GM12878 (cell line): ENCODE measurements at places on chromosomes 16 and 17. TPM values are rescaled to one million over a fixed set of nuclear protein-coding genes. Genes with fewer than 3 reads are reported as not detected.
A peak's percentile ranks its signal among the peaks of the same experiment; 100 is the strongest.

Gene TBC1D3D
- total RNA-seq = 0.67 TPM in 1 of 2 replicates, not detected in the other

Gene PFN1
- 1,903 and 1,912 TPM in 2 replicates for total RNA-seq

Gene ADGRG3
- total RNA-seq = not detected in 2 replicates

Gene ORC6
- 33.8 and 36.3 TPM in 2 replicates for total RNA-seq

- DNase-seq = no peak
- H3K4me1 ChIP-seq = no peaks in the 10 kb centered on the region
- H3K4me3 ChIP-seq = no peak overlapping the region
- peaks cover 18% of the 10 kb centered on the region for H3K36me3 ChIP-seq
- no peaks in the 10 kb centered on the region for H3K27me3 ChIP-seq
Measured at GRCh38 chr17:36566081-36566480, 21.4 kb downstream of the GGNBP2 start.

DNA sequence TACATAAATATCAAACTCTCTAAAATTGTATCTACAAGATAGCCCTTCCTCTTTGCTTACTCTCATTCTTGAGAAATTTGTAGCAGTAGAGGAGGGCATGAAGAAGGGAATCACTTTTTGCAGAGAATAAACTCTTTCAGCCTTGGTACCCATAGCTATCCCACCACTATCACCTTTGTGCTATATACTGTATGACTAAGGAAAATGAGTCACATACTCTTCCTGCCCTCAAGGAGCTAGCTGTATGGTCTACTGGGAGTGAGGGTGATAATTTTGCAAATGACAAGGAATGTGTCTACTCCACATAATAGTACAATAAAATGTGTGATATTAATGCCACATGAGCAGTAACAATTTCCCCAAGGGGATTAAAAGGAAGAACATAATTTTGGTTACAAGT lies 184.6 kb upstream of the WSB1 start:
- H3K27ac ChIP-seq = no peak overlapping the region
- no peaks in the 10 kb centered on the region for H3K27me3 ChIP-seq
- DNase-seq = no peak
- no peak overlapping the region for H3K4me3 ChIP-seq
- H3K36me3 ChIP-seq = no peaks in the 10 kb centered on the region

DNA sequence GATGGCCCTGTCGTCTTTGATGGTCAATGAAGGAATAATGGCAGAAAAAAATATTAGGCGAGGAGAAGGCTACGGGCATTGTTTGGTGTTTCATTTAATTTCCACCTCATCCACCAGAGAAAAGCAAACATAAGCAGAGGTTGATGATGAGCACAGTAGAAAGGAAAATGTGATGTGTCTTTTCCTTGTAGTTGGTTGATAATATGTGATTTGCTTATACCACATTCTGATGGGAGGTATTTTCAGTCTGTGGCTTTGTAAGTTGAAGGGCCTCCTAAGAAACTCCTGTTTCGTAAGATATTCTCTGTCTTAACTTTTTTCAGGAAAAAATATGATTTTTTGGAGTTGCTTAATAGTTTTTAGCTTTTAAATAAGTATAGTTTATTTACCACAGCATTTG lies 215.7 kb downstream of the PRKCA start:
- no peak overlapping the region for H3K27ac ChIP-seq
- no peaks in the 10 kb centered on the region for H3K27me3 ChIP-seq
- H3K4me3 ChIP-seq = no peak overlapping the region
- H3K4me1 ChIP-seq = no peaks in the 10 kb centered on the region; the same call in 1 of the 2 replicates
- no peaks in the 10 kb centered on the region for H3K36me3 ChIP-seq

- H3K4me1 ChIP-seq = peaks cover 22% of the 10 kb centered on the region
- no peak for DNase-seq
- H3K4me3 ChIP-seq = no peak overlapping the region
- no peaks in the 10 kb centered on the region for H3K27me3 ChIP-seq
- peaks cover 29% of the 10 kb centered on the region for H3K36me3 ChIP-seq
Measured at GRCh38 chr17:2190014-2190413, 113.6 kb downstream of the SMG6 start.

DNA sequence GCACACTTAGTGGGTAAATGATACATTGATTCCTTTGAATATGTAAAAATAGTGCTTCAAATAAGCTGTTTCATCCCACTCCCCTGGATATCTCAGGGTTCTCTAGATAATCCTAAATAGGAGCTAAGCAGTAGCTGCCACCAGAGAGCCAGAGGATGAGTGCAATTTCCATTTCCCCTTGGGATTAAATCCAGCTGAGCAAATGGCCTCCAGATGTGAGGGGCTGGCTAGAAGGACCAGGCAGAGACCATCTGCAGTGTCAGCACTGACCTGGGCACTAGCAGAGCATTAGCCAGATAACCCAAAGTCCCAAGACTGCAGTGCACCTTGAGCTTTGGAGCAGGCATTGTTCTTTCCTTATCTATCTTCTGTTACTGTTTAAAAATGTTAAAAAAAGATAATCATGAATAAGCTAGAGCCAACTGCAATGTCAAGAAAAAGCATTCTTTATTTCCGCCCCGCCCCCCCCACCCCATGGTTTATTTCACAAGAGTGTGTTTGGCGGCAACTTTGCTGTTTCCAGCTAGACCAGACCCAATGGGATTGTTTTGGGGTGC lies 19.5 kb downstream of the GPR179 start:
- peaks cover 11% of the 10 kb centered on the region for H3K36me3 ChIP-seq
- H3K27me3 ChIP-seq = no peaks in the 10 kb centered on the region
- H3K27ac ChIP-seq = no peak overlapping the region
- no peak for DNase-seq

DNA sequence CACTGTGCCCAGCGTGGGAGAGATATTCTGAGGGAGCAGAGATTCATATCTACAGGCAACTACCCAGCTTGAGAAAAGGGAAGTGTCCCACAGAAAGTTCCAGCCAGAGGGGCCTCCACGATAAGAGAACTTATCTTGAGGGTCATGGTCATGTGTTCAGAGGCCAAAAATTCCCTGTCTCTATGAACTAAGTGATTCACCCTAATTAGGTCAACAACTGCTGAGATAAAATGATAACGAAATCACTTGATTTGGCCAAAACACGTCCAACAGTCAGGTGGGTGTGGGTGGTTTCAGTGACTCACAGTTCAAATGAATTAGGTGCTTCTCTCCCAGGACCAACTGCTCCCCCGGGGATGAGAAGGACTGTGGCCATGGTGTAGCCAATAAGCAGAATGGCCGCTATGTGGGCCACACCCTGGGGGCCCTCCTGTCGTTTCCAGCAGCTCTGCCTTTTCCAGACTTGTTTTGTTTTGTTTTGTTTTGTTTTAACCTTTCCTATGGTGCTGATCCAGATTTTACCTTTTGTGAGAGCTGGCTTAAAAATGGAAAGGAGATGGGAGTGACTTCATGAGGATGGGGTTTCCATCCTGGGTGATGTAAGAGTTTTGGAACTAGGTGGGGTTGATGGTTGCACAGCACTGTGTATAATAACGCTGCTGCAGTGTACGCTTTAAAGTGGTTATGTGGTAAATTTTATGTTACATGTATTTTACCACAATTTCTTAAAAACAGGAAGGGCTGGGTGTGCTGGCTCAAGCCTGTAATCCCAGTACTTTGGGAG lies 8.7 kb downstream of the DNAI2 start:
- peak; percentile 69 for DNase-seq
- no peaks in the 10 kb centered on the region for H3K27me3 ChIP-seq
- no peak overlapping the region for H3K4me3 ChIP-seq
- H3K36me3 ChIP-seq = no peaks in the 10 kb centered on the region
- peaks cover 21% of the 10 kb centered on the region for H3K4me1 ChIP-seq

DNA sequence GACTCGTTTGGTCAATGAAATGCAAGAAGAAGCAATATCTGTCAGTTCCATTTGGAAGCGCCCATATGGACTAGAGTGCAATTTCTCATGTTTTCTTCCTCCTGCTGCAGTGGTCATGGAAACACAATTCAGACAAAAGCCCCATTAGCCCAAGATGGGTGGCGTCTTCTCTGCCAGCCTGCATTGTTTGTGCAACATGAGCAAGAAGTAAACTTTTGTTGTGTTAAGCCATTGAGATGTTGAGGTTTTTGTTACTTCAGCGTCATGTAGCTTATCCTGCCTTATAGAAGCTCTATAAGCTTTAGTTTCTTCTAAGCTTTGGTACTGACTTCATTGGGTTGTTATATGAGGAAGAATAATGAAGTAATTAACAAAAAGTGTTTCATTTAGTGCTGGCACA lies 137.4 kb downstream of the NPIPB5 start:
- peaks cover 4% of the 10 kb centered on the region for H3K27me3 ChIP-seq
- H3K4me3 ChIP-seq = no peak overlapping the region
- no peak overlapping the region for H3K27ac ChIP-seq
- H3K36me3 ChIP-seq = no peaks in the 10 kb centered on the region
- H3K4me1 ChIP-seq = no peaks in the 10 kb centered on the region

DNA sequence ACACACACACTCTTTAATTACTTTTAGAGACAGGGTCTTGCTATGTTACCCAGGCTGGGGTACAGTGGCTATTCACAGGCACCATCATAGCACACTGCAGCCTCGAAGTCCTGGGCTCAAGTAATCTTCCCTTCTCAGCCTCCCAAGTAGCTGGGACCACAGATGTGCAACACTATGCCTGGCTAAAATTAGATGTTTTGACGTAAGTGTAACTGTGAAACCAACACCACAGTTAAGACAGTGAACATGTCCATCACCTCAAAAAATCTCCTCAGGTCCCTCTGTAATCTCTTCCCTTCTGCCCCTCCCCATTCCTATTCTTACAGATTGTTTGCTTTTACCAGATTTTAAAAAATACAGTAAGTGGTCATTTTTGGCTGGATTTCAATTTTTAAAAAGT lies 66.7 kb downstream of the RPGRIP1L start:
- no peaks in the 10 kb centered on the region for H3K27me3 ChIP-seq
- H3K36me3 ChIP-seq = no peaks in the 10 kb centered on the region; the same call in 1 of the 2 replicates
- DNase-seq = no peak
- H3K4me1 ChIP-seq = no peaks in the 10 kb centered on the region
- H3K4me3 ChIP-seq = no peak overlapping the region

- H3K4me1 ChIP-seq = peaks cover 18% of the 10 kb centered on the region
- no peaks in the 10 kb centered on the region for H3K27me3 ChIP-seq
- H3K27ac ChIP-seq = no peak overlapping the region
- no peak overlapping the region for H3K4me3 ChIP-seq
- DNase-seq = no peak
Measured at GRCh38 chr16:68247932-68248331, 2.8 kb downstream of the PLA2G15 start.

GRCh38 chr16:1530883-1531637 lies 2.4 kb upstream of the TMEM204 start:
- no peaks in the 10 kb centered on the region; the same call in 1 of the 2 replicates for H3K27me3 ChIP-seq
- no peaks in the 10 kb centered on the region for H3K4me1 ChIP-seq
- no peak overlapping the region for H3K4me3 ChIP-seq
- H3K36me3 ChIP-seq = no peaks in the 10 kb centered on the region
- no peak overlapping the region for H3K27ac ChIP-seq

GRCh38 chr16:70753694-70754325 lies 47.1 kb downstream of the VAC14 start:
- no peak overlapping the region for H3K27ac ChIP-seq
- no peaks in the 10 kb centered on the region for H3K27me3 ChIP-seq
- no peak for DNase-seq
- no peak overlapping the region for H3K4me3 ChIP-seq

DNA sequence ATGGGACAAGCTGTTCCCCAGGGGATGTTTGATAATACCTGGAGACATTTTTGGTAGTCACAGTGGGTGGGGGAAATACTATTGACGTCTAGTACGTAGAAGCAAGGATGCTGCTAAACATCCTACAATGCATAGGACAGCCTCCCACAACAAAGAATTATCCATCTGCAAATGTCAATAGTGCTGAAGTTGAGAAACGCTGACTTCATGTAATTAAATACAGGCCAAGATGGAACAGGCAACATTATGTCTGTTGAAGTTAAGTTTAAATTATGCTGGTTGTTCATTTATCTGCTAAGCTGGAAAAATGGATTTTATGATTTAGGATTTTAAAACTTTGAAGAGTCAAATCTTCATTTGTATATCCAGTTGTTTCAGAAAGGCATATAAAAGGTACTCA lies 341.2 kb upstream of the DYNLRB2 start:
- no peaks in the 10 kb centered on the region for H3K4me1 ChIP-seq
- H3K27me3 ChIP-seq = 0 out of 2 replicates have a peak, but pooled peaks cover 4% of the 10 kb centered on the region
- H3K27ac ChIP-seq = no peak overlapping the region
- no peak overlapping the region for H3K4me3 ChIP-seq

GRCh38 chr16:87570938-87571867 lies 31.1 kb upstream of the JPH3 start:
- H3K27ac ChIP-seq = no peak overlapping the region
- DNase-seq = no peak
- no peaks in the 10 kb centered on the region for H3K27me3 ChIP-seq
- no peaks in the 10 kb centered on the region for H3K4me1 ChIP-seq

DNA sequence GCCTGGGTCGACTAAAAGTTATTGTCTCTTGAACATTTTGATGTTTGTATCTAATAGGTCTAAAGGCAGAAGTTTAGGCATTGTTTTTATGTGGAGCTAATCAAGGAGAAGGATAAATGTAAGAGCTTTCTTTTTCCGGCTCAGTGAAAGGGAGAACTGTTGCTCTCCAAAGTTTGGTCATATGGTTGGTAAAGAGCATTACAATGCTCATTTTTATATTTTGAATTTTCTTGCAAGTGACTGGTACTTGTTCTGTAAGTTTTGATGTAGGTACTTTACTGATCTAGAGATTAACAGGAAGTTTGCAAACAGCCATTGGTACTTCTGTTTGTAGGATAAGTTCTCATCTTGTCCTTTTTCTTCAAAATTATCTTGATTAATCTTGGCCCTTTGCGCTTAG lies 30.9 kb upstream of the BCAS3 start:
- H3K36me3 ChIP-seq = peaks cover 3% of the 10 kb centered on the region
- H3K27ac ChIP-seq = no peak overlapping the region
- H3K4me3 ChIP-seq = no peak overlapping the region
- no peak for DNase-seq
- no peaks in the 10 kb centered on the region for H3K4me1 ChIP-seq

DNA sequence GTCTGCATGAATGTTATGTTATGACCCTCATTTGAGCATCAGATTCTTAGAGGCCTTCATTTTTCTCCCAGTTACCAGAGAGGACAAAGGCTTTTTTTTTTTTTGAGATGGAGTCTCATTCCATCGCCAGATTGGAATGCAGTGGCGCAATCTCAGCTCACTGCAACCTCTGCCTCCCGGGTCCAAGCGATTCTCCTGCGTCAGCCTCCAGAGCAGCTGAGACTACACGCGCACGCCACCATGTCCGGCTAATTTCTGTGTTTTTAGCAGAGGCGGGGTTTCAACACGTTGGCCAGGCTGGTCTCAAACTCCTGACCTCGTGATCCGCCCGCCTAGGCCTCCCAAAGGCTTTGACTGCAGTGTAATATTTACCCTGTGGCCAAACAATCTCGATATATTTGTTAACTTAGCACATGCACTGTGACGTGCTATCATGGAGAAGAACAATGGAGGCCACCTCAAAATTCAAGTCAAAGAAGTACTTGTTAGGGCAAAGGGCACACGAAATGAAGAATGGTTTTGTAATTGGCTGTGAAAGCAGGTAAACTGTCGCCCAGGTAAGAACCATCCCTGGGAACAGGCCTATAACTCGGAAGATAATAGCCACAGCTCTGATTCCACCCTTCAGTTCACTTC lies 303.4 kb downstream of the SLC39A11 start:
- H3K4me1 ChIP-seq = no peaks in the 10 kb centered on the region
- no peaks in the 10 kb centered on the region for H3K27me3 ChIP-seq
- H3K4me3 ChIP-seq = no peak overlapping the region
